ENCODE measurements at places on chromosomes 4 and X. TPM values are rescaled to one million over a fixed set of nuclear protein-coding genes. Genes with fewer than 3 reads are reported as not detected.

The MAGEB10 gene
- polyA plus RNA-seq = not detected

The CAMK2D gene
- 41.8 TPM for polyA plus RNA-seq

The SOX3 gene
- not detected for polyA plus RNA-seq

The SORBS2 gene
- 6.9 TPM for polyA plus RNA-seq

The NSG1 gene
- 0.17 TPM for polyA plus RNA-seq

The GYPB gene
- not detected for polyA plus RNA-seq

The GAGE1 gene
- not detected for polyA plus RNA-seq

The VCX3B gene
- polyA plus RNA-seq = not detected

The PHF8 gene
- polyA plus RNA-seq = 11.2 TPM

The OPRPN gene
- polyA plus RNA-seq = not detected

The HHIP gene
- polyA plus RNA-seq = 0.87 TPM

The RPGR gene
- polyA plus RNA-seq = 1.8 TPM

The NOX1 gene
- polyA plus RNA-seq = not detected

The EDA gene
- 0.06 TPM for polyA plus RNA-seq

The FANCB gene
- polyA plus RNA-seq = 0.78 TPM

The WWC2 gene
- 36.8 TPM for polyA plus RNA-seq

The NEUROG2 gene
- polyA plus RNA-seq = not detected

The FGB gene
- not detected for polyA plus RNA-seq

The HMX1 gene
- polyA plus RNA-seq = not detected

The NKX6-1 gene
- polyA plus RNA-seq = 0.02 TPM

The DRD5 gene
- not detected for polyA plus RNA-seq

The ARMCX1 gene
- 18.9 TPM for polyA plus RNA-seq

The YIPF6 gene
- polyA plus RNA-seq = 31.1 TPM

The TMA16 gene
- 12.0 TPM for polyA plus RNA-seq

The ARL13A gene
- polyA plus RNA-seq = not detected

The MYOZ2 gene
- 0.17 TPM for polyA plus RNA-seq

The RPA4 gene
- 0.09 TPM for polyA plus RNA-seq

The STPG2 gene
- not detected for polyA plus RNA-seq

The ARMCX4 gene
- polyA plus RNA-seq = 2.5 TPM

The ERCC6L gene
- polyA plus RNA-seq = 0.94 TPM

The ZRSR2 gene
- 5.1 TPM for polyA plus RNA-seq

The GRPEL1 gene
- polyA plus RNA-seq = 21.1 TPM

The SLC30A9 gene
- polyA plus RNA-seq = 37.9 TPM

The NWD2 gene
- polyA plus RNA-seq = not detected

The C4orf54 gene
- not detected for polyA plus RNA-seq

The BCLAF3 gene
- 0.63 TPM for polyA plus RNA-seq

The ZMAT1 gene
- polyA plus RNA-seq = 0.99 TPM

The PCDH7 gene
- 15.3 TPM for polyA plus RNA-seq

The EPGN gene
- polyA plus RNA-seq = 0.13 TPM

The RTL3 gene
- 0.59 TPM for polyA plus RNA-seq

The RUFY3 gene
- polyA plus RNA-seq = 32.6 TPM

The TEX11 gene
- not detected for polyA plus RNA-seq

The COL25A1 gene
- 0.09 TPM for polyA plus RNA-seq

The STATH gene
- not detected for polyA plus RNA-seq

The IRS4 gene
- not detected for polyA plus RNA-seq

The IL13RA2 gene
- 0.99 TPM for polyA plus RNA-seq

The RBM10 gene
- polyA plus RNA-seq = 16.9 TPM

The TMPRSS11E gene
- polyA plus RNA-seq = not detected

The CXCL3 gene
- 0.18 TPM for polyA plus RNA-seq
